ENCODE measurements at places on chromosomes 4 and X. TPM values are rescaled to one million over a fixed set of nuclear protein-coding genes. Genes with fewer than 3 reads are reported as not detected.

Gene EPGN
- not detected for total RNA-seq

Gene MEPE
- total RNA-seq, result not detected

Gene AKAP4
- not detected for total RNA-seq

Gene DUSP21
- not detected for total RNA-seq

Gene MAGEB1
- total RNA-seq, result not detected

DNA sequence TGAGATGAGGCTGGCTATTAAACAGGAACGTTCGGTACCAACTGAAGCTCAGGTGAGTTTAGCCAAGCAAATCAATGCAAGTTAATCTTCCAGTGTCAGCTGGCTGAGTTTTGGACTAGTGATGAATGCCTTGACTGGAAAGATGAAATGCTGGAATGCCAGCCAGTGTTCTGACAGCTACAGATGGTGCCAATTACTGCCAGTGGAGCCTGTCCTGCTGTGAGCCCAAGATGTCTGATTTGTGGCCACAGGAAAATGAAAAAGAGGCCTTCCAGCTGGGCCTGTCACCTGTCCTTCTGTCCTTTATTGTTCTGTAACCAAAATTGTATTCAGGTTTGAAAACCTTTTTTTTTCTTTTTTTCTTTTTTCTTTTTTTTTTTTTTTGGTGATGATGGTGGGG, 223.1 kb downstream of the AFF2 start:
- no peak for DNase-seq

- DNase-seq, result no peak
These were observed 65.3 kb downstream of the CASP3 start for GRCh38 chr4:184583738-184584502.

DNA sequence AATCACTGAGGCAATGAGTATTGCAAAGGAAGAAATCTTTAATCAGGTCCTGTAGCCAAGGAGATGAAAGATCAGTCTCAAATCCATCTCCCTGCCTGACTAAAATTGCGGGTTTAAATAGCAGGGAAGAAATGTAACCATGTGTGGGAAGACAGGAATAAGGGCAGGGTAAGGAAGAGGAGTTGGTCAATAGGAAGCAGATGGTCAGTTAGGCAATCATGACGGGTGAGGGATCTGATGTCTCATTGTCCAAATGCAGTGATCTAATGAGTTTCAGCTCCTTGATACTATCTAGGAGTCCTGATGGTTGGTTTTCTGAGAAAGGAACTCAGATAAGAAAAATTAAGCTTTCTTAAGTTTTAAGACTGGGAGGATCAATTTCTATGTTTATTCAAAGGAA, 200.8 kb downstream of the SPATA18 start:
- no peak for DNase-seq

DNA sequence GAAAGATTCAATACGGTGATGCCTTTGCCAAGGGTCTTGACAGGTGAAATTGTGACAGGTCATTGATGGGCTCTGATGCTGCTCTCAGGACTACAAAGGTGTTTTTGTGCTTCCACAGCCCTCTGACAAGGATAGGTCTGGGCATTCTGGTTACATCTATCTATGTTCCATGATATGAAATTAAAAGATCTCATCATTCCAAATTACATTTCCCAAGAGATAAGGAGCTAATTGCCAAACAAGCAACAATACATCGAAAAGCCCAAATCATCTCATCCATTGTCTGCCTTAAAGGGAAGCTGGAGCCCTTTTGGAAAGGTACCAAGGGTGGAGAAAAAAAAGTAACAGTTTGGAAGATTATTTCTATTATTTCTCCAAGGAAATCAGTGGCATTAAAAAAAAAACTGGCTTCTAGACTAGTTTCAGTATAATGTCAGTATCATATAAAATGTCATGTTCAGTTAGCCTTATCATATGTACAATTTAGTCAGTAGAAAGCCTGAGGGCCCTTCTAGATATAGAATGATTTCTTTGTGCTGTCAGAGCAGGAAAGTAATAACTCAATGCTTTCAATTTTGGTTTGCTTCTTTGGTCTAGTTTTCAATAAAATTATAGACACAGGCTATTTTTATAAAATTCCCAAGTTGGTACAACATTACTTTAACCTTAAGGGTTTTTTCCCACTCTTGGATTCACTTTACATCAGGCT, 224.5 kb upstream of the GPRIN3 start:
- DNase-seq, result no peak

- no peak for DNase-seq
These were observed 54.9 kb downstream of the WDR19 start for GRCh38 chr4:39237179-39237578.

DNA sequence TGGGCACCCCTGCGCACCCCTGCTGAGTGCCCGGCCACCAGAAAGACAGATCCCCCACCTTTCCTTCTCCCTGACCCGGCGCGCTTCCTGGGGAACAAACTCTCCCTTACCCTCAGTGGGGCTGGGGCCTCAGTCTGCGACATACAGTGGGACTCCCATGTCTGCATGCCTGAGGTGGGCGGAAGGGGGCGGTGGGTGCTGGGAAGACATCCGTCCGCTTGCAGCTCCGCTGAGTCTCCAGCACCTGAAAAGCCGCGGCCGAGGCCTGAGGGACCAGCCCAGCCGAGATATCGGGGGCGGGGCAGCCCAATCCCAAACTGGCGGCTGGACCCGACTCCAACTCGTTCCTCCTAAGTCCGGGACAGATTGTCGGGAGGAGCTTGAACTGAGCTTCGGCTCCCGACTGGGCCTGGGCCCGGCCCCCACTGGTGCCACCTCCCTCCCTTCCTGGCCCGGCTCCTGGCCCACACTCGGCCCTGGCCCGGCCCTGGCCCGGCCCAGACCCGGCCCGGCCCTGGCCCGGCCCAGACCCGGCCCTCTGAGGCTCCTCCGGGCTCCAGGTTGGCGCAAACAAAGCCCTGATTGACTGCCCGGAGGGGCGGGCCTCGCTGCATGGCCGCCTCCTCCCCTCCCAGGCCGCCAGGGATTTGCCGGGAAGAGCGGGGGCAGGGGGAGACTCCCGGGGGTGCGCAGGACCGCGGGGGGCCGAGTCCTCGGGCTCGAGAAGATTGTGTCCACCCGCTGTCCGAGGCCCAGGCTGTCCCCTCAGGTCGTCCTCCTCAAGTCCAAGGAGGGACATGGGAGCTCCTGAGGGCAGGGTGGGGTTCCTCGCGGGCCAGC, 877 bp upstream of the SLC16A2 start:
- DNase-seq, result peak; percentile 83

DNA sequence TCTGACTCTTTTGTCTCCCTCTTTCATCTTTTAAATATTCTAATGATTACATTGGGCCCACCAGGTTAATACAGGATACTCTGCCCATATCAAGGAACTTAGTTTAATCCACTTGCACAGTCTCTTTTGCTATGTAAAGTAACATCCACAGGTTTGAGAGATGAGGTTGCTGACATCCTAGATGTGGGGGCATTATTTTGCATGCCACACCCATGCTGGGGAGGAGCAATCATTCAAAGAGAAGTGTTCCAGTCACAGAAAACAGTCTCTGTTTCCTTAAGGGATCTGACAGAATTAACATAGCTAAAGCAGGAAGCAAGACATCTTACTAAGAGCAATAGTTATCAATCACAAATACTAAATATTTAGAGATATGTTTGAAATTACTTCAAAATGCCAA, 11.5 kb upstream of the TRAM1L1 start:
- no peak for DNase-seq

DNA sequence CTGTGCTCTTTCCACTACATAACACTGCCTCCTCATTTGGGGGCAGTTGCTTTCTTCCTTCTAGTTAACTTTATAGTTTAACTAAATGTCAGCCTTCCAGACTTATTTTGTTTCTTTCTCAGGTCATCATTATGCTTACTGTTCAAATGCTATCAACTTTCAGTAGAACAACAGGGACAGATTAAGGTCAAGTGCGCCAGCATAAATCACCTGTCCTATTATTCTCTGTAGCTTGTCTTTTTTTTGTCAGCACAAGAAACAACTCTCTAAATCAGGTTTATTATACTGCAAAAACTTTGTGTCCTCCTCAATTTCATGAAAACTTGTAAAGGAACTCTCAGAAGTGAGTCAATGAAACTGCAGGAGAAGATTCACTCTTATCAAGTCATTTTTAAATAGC, 19.6 kb downstream of the SPANXA2 start:
- DNase-seq, result no peak

- no peak for DNase-seq
These were observed 111.6 kb upstream of the CXCL13 start for GRCh38 chr4:77493829-77494551.

DNA sequence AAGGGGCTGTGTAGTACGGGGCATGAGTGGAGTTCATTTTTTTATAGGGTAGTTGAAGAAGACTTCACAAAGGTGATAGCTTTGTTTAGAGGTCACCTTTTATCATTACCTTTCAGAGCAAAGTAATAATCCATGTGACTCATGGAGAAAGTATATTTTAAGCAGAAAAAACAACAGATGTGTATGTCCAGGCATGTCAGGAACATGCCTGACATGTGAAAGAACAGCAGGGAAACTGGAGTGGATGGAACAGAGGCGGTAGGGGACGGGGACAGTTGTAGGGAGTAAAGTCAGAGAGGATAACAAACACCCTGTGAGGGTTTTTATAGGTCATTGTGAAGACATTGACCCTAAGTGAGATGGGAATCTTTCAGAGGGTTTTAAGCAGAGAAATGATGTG, 107.6 kb downstream of the USP9X start:
- DNase-seq, result no peak

DNA sequence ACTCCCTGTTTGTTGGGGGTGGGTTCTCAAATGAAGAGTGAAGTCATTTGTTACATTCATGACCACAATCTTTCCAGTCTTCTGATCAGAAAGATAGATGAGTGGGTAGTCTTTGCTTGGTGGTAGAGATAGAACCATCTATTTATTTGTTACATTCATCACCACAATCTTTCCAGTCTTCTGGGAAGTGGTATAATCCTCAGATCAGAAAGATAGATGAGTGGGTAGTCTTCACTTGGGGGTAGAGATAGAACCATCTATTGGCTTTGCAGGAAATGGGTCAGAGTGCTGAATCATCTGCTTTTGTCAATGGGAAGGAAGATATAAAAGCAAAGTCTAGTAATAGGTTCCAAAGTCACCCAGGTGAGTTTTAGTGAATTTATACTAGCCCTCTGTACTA, 64.2 kb upstream of the EPGN start:
- DNase-seq, result no peak
